Cardiac muscle cell (in vitro differentiated cells and primary cell): ENCODE measurements at places on chromosomes 11 and 22.

DNA sequence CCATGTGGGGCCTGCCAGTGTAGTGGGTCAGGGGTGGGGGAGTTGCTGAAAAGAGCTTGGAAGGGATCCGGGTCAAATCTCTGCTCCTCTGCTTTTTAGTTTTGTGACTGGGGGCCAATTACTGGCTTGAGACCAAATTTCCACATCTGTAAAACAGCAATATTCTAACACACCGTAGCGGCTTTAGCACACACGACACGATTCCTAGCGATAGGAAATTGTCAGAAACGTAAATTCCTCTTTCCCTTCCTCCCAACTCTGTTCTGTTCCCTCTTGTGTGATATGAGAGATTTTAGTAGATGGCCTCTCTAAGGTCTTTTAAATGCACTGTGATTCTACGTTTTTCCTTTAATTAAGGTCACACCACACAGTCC, 71.9 kb downstream of the MICAL2 start:
- DNase-seq = no peak

GRCh38 chr11:70343636-70344035, 54.7 kb upstream of the CTTN start:
- no peak for DNase-seq

DNA sequence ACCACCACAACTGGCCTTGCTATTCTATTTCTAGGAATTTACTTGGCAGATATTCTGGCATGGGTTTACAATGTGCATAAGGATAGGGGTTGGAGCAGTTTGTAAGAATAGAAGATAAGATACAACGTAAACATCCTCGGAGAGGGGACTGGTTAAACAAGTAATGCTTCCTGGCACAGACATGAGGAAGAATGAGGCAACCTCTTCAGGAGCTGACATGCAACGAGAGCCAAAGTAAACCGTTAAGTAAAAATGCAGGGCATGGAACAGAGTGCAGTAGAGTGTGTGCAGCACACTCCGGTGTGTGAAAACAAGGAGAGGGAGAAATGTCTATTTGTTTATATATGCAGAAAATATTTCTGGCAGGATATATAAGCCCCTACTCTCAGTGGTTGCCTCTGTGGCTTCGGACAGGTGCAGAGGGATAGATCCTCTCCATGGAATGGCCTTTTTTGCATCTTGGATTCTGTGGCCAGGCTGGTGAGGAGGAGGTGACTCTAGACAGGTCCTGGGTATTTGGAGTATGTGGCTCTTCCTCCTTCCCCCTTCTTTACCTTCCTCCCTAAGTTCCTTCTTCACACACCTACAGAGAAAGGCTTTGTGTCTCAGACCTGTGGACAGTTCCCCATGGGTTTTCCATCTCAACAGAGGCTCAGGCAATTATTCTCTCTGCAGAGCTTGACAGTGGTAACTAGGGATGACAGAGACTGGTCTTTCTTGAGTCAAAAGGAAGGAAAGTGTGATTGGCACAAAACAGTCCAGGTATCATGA, 2.5 kb downstream of the RAB36 start:
- DNase-seq = peak; percentile 92

DNA sequence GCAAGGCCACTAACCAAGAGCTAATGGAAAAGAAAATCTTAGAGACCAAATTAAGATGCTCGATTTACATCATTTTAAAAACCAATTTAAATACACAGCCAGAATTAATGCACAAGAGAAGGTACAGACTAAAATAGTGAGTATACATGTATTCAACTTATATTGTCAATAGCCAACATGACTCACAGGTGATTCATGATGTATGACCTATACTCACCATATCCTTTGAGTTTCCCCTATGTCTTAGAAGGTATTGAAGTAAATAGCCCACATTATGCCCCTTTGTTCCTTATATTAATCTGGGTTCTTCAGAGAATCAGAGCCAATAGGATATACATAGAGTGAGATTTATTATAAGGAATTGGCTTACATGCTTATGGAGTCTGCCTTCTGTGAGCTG, 97.5 kb upstream of the ANO3 start:
- DNase-seq = no peak

DNA sequence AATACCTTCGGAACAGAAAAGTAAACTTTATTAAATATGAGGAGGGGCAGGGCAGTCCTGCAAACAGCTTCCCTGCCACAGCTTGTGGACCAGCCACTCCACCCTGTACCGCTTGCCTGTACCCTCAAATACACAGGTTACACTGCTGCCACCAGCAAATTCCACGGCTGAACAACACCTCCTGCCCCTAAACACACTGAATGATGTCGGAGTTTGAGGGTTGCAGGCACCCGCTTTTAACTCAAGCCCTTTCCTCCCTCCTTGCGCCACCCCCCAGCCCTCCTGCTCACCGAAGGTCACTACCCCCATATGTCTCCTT, 4.0 kb downstream of the VSIG2 start:
- no peak for DNase-seq

DNA sequence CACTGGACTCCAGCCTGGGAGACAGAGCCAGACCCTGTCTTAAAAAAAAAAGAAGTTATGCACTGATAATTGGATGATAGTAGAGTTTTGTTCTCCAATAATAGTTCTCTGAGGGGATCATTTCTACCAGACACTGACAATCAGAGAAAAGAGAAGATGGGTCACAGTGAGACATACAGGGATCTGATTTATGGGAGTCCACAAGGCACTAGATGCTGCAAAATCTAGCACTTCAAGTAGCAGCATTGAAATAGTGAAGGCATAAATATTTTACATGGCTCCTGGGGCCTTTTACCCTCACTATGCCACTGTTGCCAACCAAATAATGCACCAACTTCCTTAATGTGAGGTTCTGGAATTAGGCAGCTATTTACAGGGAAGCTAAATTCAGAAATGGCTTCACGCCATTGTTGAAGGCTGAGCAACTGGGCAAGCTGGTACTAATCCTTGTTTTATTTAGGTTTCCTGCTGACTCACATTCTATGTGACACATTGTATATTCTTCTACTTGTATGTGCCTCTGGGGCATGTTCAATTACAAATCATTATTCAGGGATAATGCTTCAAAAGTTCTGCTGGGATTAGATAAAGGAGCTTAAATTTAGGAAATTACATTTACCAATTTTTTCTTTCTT, 38.2 kb upstream of the ABTB2 start:
- no peak for DNase-seq

GRCh38 chr11:118914987-118915386, 10.7 kb downstream of the BCL9L start:
- no peak for DNase-seq

DNA sequence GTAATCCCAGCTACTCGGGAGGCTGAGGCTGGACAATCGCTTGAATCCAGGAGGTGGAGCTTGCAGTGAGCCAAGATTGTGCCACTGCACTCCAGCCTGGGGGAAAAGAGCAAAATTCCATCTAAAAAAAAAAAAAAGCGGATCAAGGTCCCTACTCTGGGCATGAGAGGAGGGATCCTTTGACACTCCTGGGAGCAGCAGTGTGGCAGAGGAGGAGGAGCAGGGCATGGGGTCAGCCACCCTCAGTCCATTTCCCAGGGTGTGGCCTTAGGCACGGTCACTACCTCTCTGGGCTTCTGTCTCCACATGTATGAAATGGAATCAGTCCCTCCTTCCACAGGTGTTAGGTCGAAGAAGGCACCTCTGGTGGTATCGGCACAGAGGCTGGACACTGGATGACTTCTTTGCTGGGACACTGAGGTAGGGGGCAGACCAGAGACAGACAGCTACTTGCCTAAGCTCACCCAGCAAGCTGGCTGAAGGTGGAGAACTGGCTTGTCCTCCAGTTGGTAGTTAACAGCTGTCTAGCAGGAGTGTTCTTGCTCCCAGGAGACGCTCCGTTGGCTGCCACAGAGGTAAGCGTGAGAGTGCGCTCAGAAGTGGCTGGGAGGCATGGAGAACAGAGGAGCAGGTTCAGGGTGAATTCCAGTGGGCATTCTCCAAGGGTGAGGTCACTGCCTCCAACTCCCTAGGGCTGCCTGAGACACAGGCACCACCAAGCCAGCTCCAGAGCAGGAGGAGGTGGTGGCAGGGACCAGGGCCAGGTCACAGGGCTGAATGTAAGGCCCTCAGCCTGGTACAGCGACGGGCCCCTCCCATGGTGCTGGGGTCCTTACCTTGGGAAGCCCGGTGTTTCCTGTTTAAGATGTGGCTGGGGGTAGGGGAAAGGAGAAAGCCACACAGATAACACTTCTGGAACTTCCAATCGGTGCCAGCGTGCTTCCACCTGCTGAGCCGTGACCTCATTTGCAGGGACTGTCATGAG, 19.5 kb downstream of the TXN2 start:
- peak; percentile 64 for DNase-seq

DNA sequence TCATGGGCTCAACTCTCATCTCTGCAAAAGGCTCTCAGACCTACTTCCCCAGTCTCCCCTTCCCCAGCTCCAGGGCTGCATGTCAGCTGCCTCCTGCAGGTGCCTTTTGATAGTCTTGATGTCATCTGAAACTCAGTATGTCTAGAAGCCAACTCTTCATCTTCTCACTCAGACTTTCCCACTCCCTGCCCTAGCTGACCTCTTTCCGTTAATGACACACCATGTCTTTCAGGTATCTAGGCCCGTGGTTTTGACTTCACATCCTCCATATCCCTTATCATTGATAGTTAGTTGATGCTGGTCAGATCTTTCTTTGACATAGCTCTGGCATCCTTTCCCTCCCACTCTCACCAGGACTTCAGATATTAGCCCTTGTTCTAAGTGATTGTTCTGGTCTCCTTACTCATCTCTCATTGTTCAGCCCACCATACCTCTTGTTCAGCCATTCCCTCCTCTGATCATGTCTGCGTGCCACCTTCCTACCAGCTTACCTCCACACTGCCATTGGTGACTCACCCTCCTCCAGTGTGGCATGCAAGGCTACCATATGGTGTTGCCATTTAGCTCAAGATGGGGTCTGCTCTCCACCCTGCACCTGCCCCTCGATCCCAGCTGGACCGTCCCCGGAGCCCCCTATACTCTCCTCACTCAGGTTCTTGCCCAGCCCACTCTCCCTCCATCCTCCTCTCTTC, 18.4 kb downstream of the TTC12 start:
- DNase-seq = no peak

GRCh38 chr11:15875393-15875792, 481.0 kb downstream of the SOX6 start:
- no peak for DNase-seq

DNA sequence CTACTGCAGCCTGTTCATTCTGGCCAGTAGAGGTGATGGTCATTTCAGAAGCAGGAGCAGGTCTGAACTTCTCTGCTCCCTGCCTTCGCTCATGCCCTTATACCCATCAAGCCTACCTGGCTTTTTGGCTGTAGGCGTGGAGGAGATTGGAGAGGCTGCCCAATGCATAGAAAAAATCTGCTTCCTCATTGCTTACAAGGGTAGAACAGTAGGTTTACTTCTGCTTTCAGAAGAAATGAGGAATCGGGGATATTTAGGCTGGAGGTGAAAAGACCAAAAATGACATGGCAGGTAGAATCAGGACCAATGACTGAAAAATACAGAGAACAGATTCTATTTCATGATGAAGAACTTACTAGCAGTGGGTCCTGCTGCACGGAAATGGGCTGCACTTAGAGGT, 72.9 kb upstream of the YWHAH start:
- no peak for DNase-seq

- no peak for DNase-seq
Measured at GRCh38 chr22:50360578-50360977, 17.5 kb downstream of the PPP6R2 start.

DNA sequence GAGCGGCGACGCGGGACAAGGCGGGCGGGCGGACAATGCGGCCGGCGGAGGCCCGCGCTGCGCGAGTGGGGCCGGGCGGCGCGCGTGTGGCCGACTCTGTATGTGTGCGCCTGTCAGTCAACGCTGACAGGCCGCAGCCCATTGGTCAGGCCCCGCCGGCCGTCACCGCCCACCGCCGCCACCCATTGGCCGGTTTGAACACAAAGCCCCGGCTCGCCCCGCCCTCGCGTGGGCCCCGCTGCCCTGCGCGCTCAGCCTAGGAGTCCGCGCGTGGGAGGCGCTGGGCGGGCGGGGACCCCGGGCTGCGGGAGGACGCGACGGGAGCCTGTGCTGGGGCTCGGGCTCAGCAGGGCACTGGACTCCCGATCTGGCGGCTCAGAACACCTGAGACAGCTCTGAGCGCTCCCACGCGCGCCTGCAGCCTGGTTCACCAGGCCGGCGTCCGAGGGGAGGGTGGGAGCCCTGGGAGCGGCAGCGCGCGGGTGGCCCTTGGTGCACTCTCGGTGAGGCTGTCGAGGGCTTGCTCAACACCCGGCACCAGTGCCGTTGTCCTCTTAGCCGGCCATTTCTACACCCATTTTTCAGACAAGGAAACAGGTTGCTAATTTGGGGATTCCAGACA, at the start of gene SUN2:
Gene SUN2 (minus strand): TSS at position 88 of the 622 bp plus-strand sequence. CDS start 3,370 bp downstream, outside the sequence.
- DNase-seq = peak; percentile 89

DNA sequence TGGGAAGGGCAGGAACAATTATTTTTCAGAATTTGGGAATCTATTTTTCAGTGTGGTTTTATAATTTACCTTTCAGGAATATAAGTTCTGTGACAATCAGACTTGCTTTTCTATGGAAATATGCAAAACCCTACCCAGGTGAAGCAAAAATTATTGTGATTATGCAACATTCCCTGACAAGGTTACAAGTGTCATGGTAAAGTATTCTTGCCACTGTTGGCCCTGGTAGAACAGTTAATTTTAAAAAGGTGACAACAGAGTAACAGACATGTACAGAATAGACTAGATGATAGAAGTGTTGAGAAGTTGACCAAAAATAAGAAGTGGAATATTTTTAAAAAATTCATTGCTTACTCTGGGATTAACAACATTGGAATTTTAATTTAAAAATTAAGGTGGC, 29.2 kb downstream of the TRAF6 start:
- DNase-seq = no peak
